ENCODE measurements at places on chromosomes 3 and 15.

GRCh38 chr3:24494618-24495325, at the start of gene THRB:
TSS of gene THRB (minus strand) at chr3:24494850.
- DNase-seq, result no peak

DNA sequence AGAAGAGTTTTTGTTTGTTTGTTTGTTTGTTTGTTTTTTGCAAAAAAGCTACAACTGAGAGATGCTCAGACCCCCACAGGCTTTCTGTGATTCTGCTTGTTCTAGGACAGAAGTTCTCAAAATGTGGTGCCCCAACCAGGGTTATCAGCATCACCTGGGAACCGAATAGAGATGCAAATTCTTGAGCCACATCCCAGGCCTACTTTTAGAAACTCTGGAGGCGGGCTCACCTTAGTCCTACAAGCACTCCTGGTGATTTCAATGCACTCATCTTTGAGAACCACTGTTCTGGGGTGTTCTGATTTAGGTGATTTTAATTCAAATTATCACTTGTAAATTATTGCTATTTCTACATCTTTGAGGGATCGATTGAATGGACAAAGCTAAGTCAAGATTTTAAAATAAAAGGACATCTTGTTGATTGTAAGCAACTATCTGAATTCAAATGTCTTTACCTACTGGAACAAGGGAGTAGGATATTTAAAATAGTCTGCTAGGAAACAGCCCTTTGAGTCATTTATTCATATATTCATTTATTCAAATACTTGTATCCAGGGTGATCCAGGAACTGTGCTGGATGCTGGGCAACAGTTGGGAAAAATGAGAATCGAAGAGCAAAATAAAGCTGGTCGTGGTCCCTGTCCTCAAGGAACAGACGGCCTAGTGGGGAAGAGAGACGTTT, 44.7 kb upstream of the CADPS start:
- DNase-seq, result no peak

DNA sequence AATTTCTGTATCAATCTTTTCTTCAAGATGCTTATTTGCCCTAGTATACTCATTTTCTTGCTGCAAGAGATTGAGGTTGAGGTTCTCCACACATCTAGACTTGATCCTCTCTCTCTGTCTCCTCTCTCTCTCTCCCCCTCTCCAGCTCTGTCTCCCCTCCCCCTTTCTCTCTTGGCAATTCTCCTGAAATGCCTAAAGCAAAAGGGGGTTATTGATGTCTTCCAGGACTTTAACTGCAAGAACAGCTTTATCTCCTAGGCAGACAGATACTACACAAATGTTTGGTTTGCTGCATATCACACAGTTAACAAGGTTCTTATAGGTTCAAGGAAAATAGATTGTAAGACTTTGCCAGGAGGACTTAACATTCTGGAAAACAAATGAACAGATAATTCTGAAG, 52.1 kb downstream of the TMEM212 start:
- DNase-seq, result no peak

- DNase-seq, result no peak
These were observed 25.9 kb downstream of the SERP1 start for GRCh38 chr3:150520408-150520807.

GRCh38 chr3:64235605-64236004, 10.3 kb upstream of the PRICKLE2 start:
- DNase-seq, result no peak

DNA sequence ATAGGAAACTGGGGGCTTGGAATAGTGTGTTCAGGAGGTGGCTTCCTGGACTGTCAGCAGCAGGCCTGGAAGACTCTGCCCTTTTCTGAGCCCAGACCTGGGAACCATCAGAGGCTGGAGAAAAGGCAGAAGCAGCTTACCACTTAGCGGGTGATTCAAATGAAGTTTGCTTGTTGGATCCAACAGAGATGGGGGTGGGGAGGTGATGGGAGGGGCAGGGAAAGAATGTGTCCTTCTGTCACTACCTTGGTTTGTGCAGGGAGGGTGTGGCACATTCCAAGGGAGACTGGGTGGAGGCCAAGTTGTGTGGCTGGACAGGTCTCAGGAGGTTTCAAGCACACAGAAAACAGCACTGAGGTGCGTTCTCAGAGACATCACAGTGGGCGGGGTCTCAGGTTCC, 58.8 kb downstream of the TRAK1 start:
- DNase-seq, result no peak

- DNase-seq, result no peak
These were observed 198.7 kb downstream of the TNIK start for GRCh38 chr3:171261487-171261886.

DNA sequence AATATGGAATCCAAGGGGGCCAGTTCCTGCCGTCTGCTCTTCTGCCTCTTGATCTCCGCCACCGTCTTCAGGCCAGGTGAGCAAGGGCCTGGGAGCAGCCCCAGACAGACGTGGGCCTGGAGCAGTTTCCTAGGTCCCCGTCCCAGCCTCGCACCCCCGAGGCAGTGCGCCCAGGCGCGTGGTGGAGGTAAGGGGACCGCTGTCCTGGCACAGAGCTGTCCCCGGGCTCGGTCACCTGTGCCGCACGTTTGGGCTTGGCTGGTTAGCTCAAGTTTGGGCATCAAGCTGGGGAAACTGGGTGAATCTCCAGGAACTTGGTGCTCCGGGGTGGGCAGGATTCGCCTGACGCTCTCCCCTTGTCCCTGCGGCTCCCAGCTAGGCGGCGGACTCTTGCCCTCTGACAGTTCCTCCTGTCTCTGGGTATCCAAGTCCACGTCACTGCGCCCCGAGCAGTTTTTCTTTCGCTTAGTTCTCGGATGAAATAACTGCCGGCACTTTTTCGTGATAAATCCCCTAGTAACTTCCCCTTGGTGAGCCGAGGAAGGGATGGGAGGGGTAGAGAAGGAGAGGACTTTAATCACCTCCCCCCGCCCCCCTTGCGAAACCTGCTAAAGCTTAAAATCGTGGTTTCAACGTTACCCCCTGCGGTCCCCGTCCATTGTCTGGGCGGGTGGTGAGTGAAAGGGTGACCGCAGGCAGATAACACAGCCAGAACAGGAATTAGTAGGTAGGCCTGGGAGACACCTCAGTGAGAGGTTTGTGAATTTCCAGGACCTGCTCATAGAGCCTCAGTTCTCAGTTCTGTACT, 901 bp downstream of the ALCAM start:
- peak; percentile 83 for DNase-seq

DNA sequence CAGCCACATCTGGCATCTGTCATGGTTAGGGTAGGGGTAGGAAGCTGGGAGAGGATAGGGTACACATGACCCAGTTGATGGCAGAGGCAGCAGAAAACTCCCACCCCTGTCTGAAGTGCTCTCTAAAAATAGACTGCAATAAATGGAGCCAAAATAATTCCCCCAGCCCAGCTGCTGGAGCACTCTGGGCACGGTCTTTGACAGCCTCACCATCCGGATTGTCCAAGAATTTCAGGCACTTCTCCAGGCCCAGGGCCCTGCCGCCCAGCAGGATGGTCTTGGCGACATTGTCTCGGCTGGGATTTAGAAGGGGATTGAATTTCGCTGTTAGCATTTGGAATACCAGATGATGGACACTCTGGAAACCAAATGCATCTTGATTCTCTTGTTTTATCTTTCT, 103.7 kb downstream of the IQSEC1 start:
- DNase-seq, result no peak

DNA sequence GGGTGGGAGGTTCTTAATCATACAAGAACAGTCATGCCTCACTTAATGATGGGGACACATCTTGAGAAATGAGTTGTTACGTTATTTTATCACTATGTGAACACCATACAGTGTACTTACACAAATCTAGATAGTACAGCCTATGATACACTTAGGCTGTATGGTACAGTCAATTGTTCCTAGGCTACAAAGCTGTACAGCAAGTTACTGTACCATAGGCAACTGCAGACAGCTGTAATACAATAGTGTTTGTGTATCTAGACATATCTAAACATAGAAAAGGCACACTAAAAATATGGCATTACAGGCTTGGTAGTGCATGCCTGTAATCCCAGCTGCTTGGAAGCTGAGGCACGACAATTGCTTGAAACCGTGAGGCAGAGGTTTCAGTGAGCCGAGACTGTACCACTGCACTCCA, 55.7 kb upstream of the PLXND1 start:
- no peak for DNase-seq

DNA sequence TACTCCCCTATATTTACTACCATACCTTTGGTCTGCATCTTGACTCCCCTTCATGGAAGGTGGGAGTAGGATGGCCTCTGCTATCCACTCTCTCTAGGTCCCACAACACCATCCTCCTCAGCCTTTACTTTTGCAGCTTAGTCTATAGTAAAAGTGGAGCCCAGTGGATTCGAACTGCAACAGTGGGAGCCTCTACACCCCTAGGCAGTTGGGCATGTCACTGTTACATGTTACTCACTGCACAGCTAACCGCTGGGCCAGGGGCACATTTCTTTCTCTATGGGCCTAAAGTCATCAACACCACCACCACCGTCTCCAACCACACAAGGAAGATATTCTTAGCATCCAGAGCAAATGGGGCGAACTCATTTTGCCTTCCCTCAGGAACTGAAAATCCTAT, 62.9 kb downstream of the KLF13 start:
- no peak for DNase-seq

GRCh38 chr15:51798281-51798680, 31.2 kb upstream of the TMOD3 start:
- DNase-seq, result no peak

DNA sequence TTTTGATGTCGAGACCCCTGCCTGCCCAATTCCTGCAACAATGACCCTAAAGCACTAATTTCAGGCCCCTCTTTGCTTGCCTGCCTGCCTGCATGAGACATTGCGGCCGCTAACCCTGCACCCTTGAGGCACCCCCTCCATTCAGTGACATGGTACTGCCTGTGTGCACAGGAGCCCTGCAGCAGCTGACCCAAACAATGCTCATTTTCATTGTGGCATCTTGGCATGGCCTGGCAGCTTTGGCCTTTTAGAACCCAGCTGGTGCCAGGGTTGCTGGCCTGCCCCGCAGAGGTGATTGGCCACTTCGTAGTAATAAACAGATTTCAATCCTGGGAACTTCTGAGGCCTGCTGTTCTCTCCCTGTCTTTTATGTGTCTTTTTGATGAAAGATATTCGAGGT, 33.8 kb downstream of the SLCO3A1 start:
- no peak for DNase-seq

GRCh38 chr3:10942690-10943205, 49.8 kb upstream of the SLC6A1 start:
- DNase-seq, result no peak

GRCh38 chr3:70779296-70779695, 466.9 kb upstream of the MDFIC2 start:
- no peak for DNase-seq

DNA sequence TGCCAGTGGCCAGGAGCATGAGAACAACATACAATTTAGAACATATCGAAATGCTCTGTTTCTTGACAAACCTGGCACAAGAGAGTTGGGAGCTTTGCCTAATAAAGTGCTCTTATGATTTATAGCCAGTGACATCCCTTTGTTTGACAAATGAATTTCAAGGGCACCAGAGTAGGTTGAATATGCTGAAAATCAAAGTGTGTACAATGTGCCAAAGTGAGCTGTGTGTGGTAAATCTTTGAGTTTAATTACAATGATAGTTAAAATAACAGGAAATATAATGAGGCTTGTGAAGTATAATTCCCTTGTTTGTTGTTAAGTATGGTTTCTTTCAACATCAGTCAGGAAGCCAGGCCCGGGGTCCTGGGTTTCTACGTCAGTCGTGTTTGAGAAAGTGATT, 211.9 kb downstream of the EBLN2 start:
- DNase-seq, result no peak

- DNase-seq, result no peak
These were observed 35.7 kb downstream of the ATG7 start for GRCh38 chr3:11307830-11308432.

DNA sequence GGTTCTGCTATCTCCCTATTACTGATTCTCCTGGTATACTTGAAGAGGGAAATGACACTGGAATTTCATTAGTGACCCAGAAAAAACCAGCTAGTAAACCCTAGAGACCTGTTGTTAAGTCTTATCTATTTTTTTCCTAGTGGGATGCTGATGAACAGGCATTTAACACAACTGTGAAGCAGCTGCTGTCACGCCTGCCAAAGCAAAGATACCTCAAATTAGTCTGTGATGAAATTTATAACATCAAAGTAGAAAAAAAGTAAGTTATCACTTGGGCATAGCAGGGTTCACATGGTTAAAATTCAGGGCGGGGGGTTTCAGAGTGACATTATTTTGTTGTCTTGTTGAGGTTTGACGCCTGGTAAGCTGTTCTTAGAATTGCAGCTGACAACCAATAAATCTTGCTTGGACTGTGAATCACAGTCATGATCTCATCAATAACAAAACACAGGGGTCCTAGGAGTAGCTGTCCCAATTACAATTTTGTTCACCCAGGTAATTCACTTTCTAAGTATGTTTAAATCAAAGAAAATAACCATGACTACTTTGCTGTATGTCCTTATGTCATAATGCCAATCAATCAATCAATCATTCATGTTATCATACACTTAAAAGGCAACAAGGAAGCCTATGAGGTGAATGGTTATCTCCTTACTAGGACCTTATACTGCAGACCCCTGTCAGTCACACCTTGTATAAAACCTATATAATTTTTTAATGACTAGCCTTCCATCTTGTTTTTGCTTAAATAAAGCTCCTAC, 4.6 kb downstream of the SRP14 start:
- no peak for DNase-seq

Measured in stimulated activated CD4-positive, alpha-beta T cell treated with anti-CD3 and anti-CD28 coated beads, Interleukin-12 subunit alpha, Interleukin-12 subunit beta, amount 100 ng/mL, for 24 hours (primary cell).